H1 (cell line): ENCODE measurements at places on chromosomes 7 and 10. TPM values are rescaled to one million over a fixed set of nuclear protein-coding genes. Genes with fewer than 3 reads are reported as not detected.

PRTFDC1 gene
- 4.1 and 5.9 TPM in 2 replicates for polyA plus RNA-seq

DNAJC12 gene
- 0.33 and 0.86 TPM in 2 replicates for polyA plus RNA-seq

OR2A42 gene
- polyA plus RNA-seq, result 0.09 TPM in 1 of 2 replicates, not detected in the other

C10orf67 gene
- polyA plus RNA-seq, result 0.03 and 0.05 TPM in 2 replicates

MEST gene
- 152 and 176 TPM in 2 replicates for polyA plus RNA-seq

STK32C gene
- 10.6 and 18.1 TPM in 2 replicates for polyA plus RNA-seq

CHST12 gene
- polyA plus RNA-seq, result 24.1 and 28.0 TPM in 2 replicates

NAT16 gene
- polyA plus RNA-seq, result 0.26 and 0.47 TPM in 2 replicates

VSIR gene
- polyA plus RNA-seq, result 0.33 and 0.75 TPM in 2 replicates

HECW1 gene
- 2.9 and 5.8 TPM in 2 replicates for polyA plus RNA-seq

COMTD1 gene
- 42.4 and 59.4 TPM in 2 replicates for polyA plus RNA-seq

FAM185A gene
- polyA plus RNA-seq, result 5.2 and 7.4 TPM in 2 replicates

CACNB2 gene
- 1.9 and 2.4 TPM in 2 replicates for polyA plus RNA-seq

ERVW-1 gene
- polyA plus RNA-seq, result 0.06 and 0.08 TPM in 2 replicates

EPDR1 gene
- 5.6 and 8.2 TPM in 2 replicates for polyA plus RNA-seq

MYO1G gene
- polyA plus RNA-seq, result 0.08 and 0.11 TPM in 2 replicates

FAM131B gene
- 23.1 and 28.8 TPM in 2 replicates for polyA plus RNA-seq

EFCAB10 gene
- polyA plus RNA-seq, result 0.52 and 0.80 TPM in 2 replicates
